K562 (cell line): ENCODE measurements at places on chromosomes 3 and 15. TPM values are rescaled to one million over a fixed set of nuclear protein-coding genes. Genes with fewer than 3 reads are reported as not detected.

C3orf22 gene
- not detected in 2 replicates for total RNA-seq

GRCh38 chr3:131216801-131217200, 164.8 kb upstream of the NUDT16 start:
- DNase-seq: peak; percentile 6

DNA sequence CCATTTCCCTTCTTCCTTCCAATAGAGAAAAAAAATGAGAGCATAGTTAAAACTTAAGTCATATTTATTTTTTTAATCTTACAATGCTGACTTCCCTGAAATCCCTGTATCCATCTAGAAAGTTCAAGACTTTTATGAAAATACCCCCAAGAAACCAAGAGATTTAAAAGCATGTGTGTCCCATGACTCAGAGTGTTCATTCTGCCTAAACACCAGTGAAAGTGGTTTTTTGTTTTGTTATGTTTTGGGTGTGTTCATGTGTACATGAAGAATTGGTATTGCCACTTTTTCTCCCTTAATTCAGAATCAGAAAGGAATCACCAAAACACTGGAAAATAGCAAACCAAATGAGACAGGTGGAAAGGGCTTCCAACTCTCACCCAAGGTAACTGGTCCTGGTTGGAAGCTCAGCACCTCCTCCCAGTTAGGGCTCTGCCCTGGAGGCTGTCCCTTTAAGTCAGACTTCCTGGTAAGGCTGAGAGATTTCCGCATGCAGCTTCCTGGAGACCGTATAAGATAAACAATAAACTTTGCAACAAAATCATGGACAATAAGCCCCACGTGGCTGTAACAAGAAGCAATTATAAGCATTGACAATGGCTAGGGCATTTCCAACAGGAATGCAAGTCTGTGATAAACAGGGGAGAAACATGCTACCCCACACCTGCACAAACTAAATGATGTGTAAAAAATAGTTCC, 121.9 kb upstream of the ARHGEF3 start:
- DNase-seq: peak; percentile 2

GOLGA8Q gene
- not detected in 2 replicates for total RNA-seq

DNA sequence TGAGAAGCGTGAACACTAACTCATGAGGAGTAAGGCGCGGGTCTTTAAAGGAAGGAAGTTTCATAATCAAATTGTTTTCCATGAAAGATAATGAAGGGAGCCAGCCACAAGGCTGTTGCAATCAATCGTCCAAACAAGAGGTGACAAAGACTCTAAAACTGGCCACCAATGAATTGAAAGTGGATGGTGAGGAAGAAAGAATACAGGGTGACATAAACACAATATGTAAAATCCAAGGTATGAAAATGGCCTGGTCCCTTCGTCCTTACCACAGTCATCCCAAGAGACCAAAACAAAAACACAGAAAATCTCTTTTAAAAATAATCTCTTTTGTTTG, 12.0 kb downstream of the CD86 start:
- DNase-seq: no peak

PROK2 gene
- total RNA-seq: not detected in 2 replicates

FGF7 gene
- total RNA-seq: not detected in 2 replicates

RAD51 gene
- 55.3 and 63.8 TPM in 2 replicates for total RNA-seq

- DNase-seq: no peak
Measured at GRCh38 chr3:184789314-184789998, 22.5 kb upstream of the VPS8 start.

DNA sequence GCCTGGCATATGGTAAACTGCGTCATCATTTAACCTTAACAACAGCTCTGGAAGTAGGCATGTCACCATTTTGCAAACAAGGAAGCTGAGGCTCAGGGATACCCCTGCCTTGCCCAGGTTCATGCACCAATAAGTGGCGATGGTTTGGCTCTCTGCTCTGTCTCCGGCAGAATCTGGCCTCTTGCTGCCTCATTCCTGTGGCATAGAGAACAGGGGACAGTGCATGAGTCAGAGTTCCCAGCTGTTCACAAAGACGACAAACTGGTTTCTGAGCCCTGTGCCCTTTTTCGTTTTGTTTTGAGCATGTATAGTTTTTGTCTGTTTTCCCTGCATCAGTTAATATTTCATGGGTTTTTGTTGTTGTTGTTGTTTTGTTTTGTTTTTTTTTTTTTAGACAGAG, 236.8 kb downstream of the OPA1 start:
- DNase-seq: no peak

DNA sequence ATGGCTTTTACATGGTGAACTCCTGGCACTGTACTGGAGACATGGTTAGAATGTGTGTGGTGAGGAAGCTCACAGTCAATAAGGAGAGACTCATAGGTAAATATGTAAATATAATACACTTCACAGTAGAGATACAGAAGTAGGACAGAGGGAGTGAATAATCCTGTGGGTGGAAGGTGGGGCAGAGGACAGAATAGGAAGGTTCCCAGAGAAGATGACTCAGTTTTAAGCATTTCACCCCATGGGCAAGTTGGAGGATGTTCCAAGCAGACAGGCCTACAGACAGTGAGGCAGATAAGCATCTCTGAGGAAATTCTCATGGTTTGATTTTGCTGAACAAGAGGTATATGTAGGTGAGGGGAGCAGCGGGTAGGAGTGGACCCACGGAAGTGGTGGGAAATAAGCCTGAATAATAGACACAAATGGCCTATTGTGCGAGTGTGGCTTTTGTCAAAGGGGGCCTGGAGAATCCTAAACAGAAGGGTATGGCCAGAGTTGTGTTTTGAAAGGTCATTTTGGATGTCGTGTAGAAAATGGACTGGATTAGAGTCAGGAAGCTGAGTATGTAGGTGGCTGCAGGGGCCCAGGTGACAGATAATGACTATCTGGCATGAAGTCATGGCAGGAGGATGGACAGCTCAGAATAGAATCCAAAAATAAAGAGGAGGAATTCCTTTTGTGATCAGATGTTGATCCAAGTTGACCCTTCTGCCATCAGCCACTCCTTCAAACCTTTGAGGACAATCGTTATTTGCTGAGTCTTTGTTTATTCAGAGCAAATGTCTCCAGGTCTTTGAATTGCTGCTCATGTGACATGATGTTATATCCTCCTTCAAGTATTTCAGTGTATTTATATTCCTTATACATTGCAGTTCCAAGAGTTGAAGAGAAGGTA, 97.3 kb upstream of the THRB start:
- no peak for DNase-seq

GRCh38 chr3:129446926-129447325, 6.9 kb downstream of the IFT122 start:
- DNase-seq: no peak

SSUH2 gene
- not detected in 2 replicates for total RNA-seq

- no peak for DNase-seq
Measured at GRCh38 chr3:154758109-154758868, 321.8 kb upstream of the MME start.

SPG21 gene
- 72.0 and 79.1 TPM in 2 replicates for total RNA-seq

CP gene
- total RNA-seq: 0.49 and 0.75 TPM in 2 replicates

DNA sequence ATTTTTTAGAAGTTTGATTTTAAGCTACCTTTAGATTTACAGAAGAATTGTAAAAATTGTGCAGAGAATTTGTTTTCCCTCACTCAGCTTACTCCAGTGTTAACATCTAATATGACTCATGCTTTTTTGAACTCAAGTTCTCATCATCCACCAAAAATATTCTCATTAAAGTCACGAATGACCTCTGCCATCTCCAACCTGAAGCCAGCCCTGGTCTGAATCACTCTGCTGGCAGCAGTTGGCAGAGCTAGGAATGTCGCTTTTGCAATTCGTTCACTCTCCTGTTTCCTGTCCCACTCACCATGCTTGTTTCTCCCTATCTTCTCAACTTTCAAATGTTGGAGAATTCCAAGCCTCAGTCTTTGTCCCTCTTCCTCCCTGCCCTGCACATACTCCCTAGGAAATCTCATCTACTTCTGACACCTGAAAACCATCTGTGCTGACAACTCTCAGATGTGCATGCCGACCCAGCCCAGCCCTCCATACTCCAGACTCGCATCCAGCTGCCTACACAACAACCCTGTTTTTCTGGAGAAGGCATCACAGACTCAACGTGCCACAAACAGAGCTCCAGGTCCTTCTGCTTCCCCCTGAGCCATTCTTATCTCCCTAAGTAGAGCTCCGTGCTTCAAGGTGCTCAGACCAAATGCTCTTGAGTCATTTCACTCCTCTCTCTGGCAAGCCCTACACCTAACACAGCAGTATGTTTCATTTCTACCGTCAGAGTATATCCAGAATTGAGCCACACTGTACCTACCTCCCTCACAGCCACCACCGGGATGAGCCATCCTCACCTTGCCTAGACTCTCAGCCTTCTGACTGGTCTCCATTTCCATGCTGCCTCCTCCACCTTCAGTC, 24.9 kb downstream of the PRR23E start:
- DNase-seq: no peak

- DNase-seq: peak; percentile 46
Measured at GRCh38 chr3:126982126-126982470, 817 bp upstream of the PLXNA1 start.

SST gene
- not detected in 2 replicates for total RNA-seq

LINGO1 gene
- 14.3 and 14.8 TPM in 2 replicates for total RNA-seq

NSMCE3 gene
- 5.2 and 5.6 TPM in 2 replicates for total RNA-seq

GMNC gene
- not detected in 2 replicates for total RNA-seq

GRCh38 chr3:73605412-73605811, 19.3 kb downstream of the PDZRN3 start:
- no peak for DNase-seq

DNA sequence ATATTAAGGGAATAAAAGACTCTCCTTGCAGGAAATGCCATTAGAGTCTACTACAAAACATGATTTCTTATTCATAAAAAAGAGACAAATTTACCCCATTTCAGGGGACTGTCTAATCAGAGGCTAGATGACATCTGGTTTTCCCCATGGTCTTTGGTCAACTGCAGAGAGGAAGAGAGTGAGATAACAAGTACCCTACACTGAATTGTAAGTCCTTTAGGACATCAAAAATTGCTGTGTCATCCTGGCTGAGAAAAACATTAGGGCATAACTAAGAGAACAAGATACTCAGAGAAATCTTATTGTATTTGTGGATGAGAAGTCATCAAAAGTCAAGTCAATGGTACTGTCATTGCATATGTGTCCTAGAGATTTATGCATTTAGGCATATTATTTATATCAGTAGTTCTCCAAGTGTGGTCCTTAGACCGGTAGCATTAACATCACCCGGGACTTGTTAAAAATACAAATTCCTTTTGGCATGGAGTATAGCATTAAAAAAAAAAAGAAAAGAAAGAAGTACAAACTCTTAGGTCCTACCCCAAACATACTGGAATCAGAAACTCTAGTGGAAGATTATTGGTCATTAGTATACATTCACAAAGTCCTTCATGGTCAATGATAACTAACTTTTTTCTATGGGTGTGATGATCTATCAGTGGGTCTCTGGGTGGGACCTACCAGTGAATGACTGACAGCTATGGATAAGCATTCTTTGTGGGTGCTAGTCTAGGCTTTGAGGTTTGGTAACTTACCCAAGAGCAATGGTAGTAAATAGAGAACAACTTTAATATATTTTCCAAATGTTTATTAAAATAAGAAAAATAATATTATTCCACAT, 29.0 kb upstream of the TBC1D5 start:
- peak; percentile 45 for DNase-seq

SI gene
- total RNA-seq: not detected in 2 replicates

GABRG3 gene
- 13.8 and 15.1 TPM in 2 replicates for total RNA-seq

DNASE1L3 gene
- not detected in 2 replicates for total RNA-seq

GRCh38 chr15:35197306-35197705, 112.2 kb upstream of the NANOGP8 start:
- no peak for DNase-seq

DNA sequence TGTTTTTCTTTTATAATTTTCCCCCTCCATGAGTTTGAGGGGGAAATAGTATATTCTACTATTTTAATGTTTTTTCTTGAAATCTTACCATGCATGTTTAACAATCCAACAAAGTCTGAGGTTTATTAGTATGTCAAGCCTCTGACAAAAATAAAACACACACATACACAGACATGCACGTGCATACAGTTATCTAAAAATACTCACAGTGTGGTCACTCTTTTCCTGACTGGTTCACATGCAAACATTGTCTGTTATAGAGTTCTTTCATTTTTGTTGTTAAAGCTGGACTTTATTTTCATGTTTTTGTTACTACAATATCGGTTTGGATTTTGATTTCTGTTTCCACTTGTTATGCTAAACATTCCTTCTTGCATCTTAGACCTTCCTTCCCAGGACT, 236.6 kb downstream of the MFSD1 start:
- no peak for DNase-seq

- peak; percentile 2 for DNase-seq
Measured at GRCh38 chr3:76986876-76987474, 52.9 kb upstream of the ROBO2 start.

DNA sequence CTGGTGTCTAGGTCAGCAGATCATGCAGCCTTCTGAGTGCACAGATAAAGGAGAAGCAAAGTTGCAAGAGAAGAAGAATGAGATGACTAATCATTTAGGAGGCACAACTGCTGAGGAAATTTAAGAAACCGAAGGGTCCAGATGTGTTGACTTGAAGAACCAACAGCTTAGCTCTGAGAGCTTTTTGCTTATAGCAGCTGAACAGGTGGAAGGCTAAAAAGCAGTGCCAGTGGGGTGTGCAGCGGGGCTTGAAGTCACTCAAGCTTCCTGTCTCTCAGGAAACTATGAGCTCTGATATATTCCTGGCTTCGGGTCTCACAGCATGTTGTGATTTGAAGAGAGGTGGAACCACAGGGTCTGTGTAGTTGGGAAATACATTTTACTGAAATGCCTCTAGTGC, 305.7 kb downstream of the RYR3 start:
- no peak for DNase-seq
